ENCODE measurements at places on chromosomes 3 and 15. TPM values are rescaled to one million over a fixed set of nuclear protein-coding genes. Genes with fewer than 3 reads are reported as not detected.

Gene SCN11A
- total RNA-seq = not detected

Gene RASGRP1
- total RNA-seq = 3.0 TPM

Gene GRAMD2A
- total RNA-seq = not detected

Gene OGG1
- 36.5 TPM for total RNA-seq

Gene ZNF860
- not detected for total RNA-seq

Gene MYL3
- total RNA-seq = not detected

Gene SCG5
- total RNA-seq = 26.1 TPM

Gene PRSS50
- not detected for total RNA-seq

Gene ENTPD3
- total RNA-seq = not detected

DNA sequence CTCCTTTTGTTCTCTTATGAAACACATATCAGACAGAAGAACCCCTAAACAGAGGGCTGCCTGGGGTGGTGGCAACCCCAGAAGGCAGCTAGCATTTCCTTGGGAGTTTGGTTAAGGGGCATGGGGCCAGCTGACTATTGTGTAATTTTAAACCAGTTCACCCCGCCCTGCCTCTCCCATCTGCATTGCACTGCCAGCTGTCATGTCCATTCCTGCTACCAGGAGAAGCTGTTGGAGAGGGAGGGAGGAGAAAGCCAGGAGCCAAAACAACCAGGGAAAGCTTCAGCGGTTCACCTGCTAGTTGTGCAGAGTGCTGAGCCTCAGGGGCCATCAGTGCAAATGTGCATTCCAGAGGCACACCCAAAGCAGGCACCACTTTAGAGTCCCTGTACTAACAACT is 47.6 kb upstream of the ATP1B3 start:
- peak; percentile 61 for DNase-seq

GRCh38 chr15:87268675-87269074 is 987.9 kb downstream of the NTRK3 start:
- no peak for DNase-seq

DNA sequence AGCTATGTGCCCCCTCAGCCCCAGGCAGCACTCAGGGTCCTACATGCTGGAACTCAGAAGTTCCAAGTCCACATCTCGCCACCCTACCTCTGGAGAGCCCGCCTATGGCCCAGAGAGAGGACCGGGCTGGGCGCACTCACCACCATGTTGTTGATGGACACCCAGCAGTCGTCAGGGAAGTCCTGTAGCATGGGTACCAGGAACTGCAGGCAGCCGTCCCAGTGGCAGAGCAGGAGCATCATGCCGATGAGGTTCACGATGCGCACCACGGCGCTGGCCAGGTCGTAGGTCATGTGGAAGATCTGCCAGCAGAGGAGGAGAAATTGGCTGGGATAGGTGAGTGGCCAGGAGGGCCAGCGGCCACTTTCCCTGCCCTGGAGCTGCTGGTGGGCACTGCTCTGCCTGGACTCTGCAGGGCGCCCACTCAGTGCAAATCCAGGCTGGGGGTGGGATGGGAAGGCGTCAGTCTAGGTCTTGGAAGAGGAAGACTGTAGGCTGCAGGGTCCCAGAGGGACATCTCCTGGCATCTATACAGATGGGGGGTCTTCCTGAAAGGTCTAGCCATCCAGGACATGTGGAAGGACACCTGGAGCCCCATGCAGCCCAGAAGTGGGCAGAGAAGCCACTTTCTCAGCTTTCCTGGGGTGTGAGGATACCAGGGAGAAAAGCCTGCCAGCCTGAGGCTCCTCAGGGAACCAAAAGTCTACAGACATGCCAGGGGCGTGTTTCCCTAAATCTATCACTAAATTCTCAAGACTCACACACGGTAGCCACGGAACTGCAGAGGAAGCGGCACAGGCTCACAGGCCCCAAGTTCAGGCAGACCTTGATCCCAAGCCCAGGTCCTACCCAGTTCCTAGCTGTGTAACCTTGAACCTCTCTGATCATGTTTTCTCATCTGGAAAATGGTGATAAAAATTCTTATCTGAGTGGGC is 36.5 kb downstream of the HCN4 start:
- no peak for DNase-seq

GRCh38 chr15:99719096-99719541 is 14.1 kb downstream of the LYSMD4 start:
- peak; percentile 50 for DNase-seq

- DNase-seq = no peak
Observed at GRCh38 chr3:122930063-122930997, 97.2 kb downstream of the SEMA5B start.

DNA sequence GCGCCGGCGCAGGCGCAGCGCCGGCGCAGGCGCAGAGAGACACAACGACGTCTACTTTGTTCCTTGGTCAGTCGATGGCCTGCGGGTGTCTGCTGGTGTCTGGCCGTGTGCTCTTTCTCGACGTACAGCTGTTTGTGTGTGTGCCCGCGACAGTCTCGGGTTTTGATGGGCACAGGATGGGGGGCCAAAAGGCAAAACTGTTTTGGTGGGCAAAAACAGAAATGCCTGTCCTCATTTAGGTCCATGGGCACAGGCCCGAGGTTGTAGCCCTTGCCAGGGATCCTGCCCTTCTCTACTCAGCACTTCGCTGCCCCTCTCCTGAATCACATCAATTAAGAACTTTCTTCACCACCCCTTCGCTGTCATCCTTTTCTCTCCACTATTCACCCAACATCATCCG is 184.8 kb upstream of the CHL1 start:
- DNase-seq = no peak

GRCh38 chr3:158568784-158569183 is 2.2 kb upstream of the MLF1 start:
- no peak for DNase-seq

DNA sequence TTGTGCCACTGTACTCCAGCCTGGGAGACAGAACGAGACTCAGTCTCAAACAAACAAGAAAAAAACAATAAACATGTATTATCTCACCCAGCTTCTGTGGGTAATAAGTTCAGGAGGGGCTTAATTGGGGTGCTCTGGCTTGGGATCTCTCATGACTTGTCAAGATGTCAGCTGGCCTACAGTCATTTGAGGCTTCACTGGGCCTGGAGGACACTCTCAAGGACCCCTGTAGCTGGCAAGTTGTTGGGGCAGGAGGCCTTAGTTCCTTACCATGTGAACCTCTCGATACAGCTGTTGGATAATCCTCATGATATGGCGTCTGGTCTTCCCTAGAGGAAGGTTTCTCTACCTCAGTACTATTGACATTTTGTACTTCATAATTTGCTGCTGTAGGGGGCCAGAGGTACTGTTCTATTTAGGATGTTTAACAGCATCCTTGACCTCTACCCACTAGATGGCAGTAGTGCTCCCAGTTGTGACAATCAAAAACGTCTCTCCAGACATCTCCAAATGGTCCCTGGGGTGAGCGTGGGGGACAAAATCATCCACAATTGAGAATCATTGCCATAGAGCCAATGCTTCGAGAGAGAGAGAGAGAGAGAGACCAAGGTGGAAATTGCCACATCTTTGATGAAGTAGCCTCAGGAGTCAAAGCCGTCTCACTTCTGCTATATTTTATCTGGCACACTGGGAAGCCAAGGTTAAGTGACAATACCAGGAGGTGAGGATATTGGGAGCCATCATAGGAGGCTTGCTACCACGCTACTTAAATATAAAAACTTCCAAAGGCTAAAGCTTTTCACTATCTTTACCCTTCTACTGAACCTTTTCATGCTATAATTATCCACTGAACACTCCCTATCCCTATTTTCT is 23.9 kb upstream of the SLTM start:
- peak; percentile 71 for DNase-seq

DNA sequence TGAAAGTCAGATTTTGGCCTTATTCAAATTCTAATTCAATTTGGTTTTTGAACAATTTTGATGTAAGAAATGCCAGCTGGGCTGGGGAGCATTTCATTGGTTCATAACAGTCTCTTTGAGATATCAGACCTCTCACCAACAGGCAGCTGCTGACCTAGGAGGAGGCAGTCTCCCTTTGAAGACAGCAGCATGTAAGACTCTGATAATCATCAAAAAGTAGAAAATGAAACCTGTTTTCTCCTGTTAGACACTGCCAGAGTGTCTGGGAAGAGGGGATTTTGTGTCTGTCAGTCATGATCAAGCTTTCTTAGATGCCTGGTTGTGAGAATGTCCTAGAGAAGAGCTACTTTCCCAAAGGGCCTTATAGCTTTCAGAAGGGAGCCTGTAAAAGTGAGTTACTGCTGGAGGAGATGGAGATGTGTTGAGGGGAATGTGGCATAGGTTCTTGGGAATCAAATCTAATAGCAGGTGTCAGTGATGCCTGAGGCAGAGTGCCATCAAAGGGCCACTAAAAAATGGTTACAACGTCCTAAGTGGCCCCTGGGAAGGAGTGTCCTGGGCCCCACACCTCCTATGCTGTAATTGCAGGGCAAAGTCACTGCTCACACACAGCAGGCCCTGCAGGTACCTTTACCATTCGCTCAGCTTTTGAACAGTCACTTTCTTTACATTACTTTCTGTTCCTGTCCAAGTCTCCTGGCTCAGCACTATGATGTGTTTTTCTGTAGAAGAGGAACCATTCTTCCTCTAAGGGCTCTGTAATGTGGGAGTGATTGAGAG is 43.1 kb downstream of the FSTL1 start:
- no peak for DNase-seq

- DNase-seq = no peak
Observed at GRCh38 chr3:102722317-102722716, 287.5 kb downstream of the ZPLD1 start.

DNA sequence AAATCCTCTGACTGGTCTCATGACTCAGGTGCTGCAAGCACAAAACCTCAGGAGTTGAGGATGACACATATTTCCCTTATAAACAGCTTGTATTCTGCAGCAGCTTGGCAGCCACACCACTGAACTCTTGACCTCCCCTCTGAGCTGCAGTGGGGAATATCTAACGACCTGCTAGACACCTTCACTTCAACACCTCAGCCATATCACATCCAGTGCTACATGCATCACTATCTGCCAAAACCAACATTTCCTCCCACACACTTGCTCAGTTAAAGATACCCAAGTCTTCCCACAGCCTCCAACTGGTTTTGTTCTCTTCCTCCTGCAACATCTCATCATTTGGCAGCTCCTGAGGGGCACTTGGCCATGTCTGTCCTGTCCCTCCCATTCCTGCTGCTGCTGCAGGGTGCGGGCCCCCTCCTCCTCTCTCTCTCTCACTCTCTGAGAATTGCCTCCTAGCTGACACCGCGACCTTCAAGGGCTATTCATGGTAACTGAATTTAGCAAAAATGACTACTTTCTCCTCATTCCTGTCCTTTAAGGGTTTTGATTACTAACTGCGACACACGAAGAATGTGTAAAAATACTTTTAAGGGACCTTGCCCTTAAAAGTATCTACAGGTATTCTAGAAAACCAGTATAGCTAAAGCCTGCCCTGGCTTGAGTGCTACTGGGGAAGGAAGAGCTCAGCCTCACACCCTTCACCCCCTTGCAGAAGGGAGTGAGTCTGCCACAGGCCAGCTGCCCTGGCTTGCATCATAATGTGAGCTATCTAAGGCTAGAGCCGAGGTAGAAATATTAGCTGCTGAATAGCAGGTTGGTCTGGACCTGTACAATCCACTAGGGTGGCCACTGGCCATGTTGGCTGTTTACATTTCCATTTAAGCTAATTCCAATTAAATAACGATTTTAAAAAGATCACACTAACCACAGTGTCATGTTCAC is 5.0 kb upstream of the CCR9 start:
- peak; percentile 70 for DNase-seq

- no peak for DNase-seq
Observed at GRCh38 chr3:183962807-183963206, 54.9 kb downstream of the ABCC5 start.

DNA sequence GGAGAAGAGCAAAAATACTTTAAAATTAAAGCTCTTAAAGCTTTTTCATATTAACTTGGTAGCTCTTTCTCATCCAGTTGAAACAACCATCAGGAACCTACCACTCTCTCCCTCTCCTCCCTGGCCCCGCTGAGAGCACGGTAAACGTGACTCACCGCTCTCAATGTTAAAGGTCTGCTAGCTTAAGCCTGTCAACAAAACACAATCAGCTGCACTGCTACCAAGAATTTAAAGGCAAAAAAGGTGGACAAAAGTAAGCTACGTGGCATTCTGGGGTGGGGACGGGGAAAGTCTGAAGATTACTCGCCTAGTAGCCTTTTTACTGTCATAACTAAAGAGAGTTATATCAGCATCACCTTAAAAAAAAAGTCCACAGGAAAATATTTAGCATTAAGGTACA is 8.4 kb upstream of the GP5 start:
- DNase-seq = peak; percentile 28

- DNase-seq = no peak
Observed at GRCh38 chr3:126421573-126422119, 26.9 kb downstream of the CFAP100 start.
